Kidney tubule cell (primary cell): ENCODE measurements at places on chromosomes 16 and 17.

DNA sequence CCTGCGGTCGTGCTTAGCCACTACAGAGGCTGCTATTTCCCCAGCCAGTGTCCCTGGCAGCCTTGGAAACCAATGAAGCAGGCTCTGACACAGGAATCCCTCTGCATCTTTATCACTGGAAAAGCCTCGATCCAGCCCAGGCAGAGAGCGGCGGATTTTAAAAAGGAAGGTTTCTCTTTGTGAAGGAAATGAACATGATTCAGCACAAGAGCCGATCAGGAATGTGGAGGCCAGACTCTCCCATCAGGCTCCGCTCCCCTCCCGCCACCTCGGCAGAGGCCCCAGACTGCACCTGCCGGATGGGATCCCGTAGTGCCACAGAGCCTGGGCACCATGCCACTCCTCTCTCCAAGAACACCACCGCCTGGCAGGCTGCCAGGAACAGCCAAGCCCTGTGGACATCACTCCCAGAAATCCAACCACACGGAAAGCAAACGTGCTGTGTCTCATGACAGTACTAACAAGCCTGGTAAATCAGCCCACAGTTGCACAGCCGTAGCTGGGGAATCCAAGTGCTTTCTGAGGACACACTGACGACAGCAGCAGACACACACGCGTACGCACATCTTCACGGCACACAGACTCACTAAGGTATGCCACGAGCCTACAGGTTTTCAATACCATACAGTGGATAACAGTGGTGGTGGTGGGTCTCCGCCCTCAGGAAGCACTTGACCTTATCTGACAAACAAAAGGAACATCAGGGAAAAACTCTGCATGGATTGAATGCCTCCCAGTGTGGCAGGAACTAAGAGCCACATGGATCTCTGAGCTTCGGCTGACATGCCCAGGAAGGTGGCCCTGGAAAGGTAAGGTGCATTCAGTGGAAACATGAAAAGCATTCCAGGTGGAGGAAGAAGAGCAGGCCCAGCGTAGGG is 5.4 kb downstream of the LRRC75A start:
- peak; percentile 96 for DNase-seq

DNA sequence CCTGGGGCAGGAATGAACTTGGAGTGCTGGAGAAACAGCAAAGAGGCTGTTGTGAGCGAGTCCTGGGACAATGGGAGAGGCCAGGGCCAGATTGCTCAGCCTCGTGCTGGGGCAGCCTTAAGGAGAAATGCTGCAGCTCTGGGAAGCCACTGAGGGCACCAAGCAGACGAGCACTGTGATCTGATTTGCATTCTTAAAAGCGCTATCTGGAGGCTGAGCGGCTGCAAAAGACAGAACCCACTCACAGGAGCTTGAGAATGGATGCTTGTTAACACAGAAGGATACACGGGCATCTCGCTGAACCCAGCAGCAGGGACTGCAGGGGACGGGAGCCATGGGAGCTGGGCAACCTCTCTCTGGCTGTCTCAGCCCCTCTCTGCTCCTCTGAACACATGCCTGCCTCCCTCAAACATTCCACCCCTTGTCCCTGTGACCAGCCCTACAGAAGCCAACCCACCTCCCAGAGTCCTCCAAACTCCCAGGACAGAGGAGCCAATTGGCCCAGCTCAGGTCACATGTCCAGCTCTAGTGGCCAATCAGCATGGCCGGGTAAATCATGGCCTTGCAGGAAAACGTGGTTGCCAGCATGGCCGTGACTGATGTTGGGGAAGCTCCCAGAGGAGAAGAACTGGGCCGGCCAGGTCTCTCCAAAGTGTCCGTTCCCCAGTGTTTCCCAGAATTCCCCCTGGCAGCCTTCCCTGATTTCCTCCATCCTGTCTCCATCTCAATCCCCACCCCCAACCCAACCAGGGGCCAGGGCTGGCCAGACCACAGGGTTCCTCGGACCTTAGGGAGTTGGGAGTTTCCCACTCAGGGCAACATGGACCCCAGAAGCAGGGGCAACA is 60.3 kb downstream of the GSG1L start:
- DNase-seq, result no peak

GRCh38 chr17:33021731-33022408 is 30.2 kb downstream of the SPACA3 start:
- no peak for DNase-seq

DNA sequence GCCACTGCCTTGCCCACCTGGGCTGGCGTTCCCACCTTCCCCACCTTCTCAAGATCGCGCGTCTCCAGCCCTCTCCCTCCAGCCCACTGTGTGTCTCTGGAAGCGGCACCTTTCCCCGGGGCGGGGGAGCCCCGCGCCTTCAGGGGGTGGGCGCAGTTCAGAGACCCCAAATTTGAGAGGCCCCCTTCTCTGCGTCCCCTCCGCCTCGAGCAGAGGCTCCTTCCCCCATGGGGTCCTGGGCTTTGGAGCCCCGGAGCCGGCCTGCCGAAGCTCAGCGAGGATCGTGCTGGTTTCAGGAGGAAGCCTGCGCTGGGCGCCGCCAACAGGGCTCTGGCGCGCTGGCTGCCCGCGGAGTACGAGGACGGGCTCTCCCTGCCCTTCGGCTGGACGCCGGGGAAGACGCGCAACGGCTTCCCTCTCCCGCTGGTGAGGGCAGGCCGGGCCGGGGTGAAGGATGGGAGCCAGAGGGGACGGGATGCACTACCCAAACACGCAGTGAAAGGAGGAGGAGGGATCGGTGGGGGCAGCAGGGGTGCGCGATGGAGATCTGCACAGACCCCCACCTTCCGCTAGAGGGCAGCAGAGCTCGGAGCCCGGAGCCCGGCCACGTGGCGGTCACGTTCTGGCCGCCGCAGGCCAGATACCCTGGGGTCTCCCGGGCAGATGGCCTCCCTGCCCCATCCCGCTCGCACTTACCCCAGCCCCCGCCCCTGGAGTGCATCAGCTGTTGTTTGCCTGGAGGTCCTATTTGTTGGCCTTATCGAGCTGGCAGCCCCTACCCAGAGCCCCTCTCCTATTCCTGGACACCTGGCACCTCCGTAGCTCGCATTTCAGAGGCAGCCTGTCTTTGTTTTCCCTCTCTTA is 11.1 kb downstream of the LPO start:
- peak; percentile 52 for DNase-seq

DNA sequence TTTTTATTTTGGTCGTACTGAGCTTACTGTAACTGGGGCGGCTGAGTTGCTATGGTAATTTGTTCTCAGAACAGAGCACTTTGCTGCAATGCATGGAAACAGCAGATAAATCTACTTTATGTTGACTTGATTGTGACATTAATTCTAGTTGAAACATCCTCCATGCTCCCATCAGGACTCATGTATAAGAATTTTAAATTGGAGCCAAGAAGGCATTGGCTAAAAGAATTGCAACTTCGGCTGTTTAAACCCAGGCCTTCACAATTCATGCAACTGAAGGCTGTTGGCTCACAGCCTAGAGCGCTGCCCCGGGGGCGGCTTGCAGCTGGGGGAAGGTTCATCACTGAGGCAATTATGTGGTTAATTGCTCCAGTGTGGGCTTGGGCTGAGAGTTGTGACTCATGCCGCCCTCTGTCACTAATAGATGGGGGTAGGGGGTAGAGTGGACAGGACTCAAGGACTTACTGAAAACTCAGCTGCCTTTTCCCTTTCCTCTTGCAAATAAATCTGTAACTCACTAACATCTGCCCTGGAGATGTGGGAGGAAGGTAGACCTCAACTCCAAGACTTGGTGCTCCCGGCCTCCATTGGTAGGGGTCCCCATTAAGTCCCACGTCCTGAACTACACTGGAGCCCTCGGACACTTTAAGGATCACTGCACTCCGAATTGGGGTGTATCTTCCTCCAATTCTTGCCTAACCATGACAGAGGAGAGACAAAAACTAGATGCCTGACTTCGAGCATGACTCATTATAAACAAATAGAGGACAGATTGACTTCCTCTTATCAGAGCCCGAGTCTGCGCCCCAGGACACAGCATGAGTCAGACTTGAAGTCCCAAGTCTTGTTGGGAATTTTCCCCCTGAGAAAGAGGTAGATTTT is 37.5 kb downstream of the ERCC4 start:
- peak; percentile 93 for DNase-seq

GRCh38 chr17:8855477-8856204 is 11.8 kb downstream of the PIK3R6 start:
- DNase-seq, result no peak

- DNase-seq, result no peak
These were observed 30.6 kb downstream of the TNFRSF13B start for GRCh38 chr17:16941072-16942036.

DNA sequence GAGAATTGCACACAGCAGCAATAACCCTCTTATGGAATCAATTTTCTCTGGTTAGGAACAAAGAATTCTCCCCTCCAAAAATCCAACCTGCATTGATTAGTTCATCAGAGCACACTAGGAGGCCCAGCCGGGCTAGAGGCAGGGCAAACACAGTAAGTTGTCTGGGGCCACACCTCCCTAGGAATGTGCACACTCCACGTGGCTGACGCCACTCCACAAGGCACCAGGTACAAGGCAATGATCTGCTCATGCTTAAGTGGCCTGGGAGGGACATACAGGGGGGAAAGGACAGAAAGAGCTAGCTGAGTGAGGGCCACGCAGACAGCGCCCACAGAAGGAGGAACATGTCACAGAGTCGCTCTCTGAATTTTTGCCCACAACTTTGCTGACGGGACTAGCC is 107.6 kb downstream of the SLC39A11 start:
- peak; percentile 34 for DNase-seq

DNA sequence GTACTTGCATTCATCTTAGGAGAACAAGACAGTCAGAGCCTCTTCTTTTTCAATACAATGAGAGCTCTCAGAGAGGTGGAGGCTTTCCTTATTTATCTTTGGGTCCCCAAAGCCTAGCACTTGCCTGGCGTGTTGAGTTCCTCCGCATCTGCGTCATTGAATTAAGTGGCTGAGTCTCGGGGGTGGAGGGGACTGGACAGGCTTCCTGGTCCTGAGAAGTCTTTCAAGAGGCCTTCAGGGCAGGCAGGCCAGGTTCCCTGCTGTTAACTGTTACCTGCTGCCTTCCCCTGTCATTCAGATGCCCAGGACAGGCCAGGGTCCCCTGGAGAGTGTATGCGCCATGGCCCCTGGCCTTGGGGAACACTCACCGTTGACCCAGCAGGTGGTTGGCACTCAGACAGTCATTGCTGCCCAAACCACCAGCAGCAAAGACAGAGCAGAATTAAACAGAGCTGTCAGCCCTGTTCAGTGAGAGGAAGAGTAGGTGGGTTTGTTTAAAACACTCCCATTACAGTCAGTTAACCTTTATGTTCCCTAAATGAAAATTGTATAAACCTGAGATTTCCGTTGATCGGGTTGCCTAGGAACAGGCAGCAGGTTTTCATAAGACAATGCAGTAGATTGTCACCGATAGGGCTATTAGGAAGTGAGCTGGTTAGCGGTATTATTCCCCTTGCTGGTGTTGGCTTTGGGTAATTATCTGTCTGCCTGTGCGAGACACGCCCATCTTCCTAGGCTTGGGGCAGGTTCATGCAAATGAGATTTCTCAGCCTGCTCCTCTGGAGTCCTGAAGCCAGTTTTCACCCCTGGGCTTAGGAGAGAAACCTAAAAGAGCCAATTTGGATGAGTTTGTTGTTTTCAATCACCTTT is 132.7 kb downstream of the CCDC182 start:
- no peak for DNase-seq

- peak; percentile 15 for DNase-seq
These were observed 2.7 kb downstream of the MYH13 start for GRCh38 chr17:10370016-10370608.

GRCh38 chr16:81698310-81698641 is 80.8 kb upstream of the PLCG2 start:
- DNase-seq, result no peak

- peak; percentile 69 for DNase-seq
These were observed 424 bp downstream of the HOXB2 start for GRCh38 chr17:48544349-48545021.

DNA sequence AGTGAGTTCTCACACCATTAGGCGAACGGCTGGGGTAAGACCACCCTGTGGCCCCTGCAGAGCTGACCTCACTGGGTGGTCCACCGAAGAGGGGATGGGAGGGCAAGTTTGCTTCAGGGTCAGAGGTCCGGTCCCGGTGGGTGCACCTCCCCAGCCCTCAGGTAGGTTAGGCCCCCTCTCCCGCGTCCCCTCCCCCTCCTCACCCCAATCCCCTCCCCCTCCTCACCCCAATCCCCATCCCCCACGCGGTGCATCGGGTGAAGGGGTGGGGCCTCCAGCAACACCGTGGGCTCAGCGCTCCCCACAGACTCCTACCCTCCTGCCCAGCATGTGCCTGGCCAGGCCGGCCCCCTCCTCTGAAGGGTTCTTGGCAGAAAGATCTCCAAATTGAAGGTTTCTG is 13.4 kb downstream of the MCRIP1 start:
- DNase-seq, result no peak

DNA sequence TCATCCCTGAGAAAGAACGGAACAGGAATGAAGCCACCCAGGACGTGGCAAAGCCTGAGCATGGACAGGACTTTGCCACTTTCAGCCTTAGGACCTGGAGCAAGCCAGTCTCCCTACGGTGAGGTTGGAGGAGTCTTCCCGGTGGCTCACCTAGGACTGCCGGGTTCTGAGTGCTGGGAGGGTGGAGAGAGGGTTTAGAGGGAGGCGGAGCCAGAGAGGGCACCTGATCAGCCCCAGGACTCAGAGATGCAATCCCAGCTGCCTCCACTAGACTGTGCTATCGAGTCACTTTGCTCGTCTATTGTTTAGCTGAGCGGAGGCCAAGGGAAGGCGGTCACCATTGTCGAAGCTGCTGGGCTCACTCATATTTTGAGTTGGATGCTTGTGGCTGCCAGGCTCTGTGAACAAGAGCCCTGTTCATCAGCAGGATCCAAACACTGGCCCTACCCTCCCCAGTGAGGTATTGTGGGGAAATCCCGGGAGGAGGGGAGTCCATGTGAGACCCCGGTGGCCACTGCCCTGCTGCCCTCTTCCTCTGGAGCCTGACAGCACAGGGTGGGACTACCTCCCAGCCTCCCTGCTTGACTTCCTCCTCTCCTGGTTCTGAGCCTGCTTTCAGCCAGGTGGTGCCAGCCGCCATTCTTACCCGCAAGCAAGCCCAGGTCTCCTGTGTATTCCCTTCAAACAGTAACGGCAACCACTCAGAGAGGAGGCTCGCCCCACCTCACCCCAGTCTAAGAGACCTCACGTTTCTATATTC is 7.0 kb downstream of the KRT14 start:
- DNase-seq, result peak; percentile 88

DNA sequence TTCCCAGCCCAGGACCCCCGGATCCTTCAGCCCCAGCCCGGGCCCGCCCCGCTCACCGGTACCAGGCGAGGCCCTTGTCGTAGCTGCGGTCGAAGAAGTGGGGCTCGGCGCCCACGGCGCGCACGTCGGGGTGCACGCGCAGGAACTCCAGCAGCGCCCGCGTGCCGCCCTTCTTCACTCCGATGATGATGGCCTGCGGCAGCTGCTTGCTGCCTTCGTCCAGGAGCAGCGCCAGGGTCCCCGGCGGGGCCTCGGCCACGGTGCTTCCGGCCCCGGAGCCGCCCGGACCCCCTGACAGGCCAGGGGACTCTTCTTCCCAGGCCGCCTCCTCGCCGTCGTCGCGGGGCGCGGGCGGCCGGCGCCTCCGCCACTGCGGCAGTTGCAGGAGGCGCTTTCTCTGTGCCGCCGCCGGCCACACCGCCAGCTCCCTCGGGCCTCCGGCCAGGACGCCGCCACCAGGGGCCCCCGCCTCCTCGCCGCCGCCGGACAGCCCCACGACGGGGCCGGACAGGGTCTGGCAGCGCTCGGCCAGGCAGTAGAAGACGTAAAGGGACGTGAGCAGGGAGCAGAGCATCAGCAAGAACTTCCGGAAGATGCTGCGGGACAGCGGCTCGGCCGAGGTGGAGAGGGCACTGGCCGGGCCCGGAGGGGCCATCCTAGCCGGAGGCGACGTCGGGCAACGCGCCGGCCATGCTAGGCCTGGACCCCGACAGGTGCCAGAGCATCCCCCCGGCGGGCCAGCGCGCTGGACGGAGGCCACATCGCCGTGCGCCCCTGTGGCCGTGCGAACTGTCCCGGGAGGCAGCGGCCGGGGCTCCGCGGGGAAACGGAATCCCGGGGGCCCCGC is 1.0 kb downstream of the HS3ST3A1 start:
- DNase-seq, result no peak
